Left lung (tissue), 14 donors: ENCODE measurements at places on chromosomes 2 and 18. TPM values are rescaled to one million over a fixed set of nuclear protein-coding genes. Genes with fewer than 3 reads are reported as not detected.

DNA sequence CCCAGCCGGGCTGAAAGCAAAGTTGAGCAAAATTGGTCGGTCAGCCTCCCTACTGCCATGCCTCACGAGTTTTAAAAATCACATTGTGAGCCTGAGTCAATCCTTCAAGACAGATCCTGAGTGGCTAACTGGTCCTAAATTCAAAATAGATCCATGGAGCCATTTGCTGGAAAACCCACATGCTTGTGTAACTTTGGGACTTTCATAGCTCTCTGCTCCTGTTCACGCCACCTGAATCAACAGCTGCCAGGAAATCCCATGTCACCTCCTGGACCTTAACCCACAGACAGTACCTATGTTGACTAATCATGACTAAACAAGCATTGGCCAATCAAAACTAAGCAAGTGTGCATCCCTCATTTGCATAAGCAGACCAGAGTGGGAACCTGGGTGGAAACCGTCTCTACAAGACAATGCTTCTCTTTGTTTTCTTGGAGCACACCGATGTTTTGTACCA, 42.8 kb upstream of the LDLRAD4 start:
- H3K4me3 ChIP-seq, result no peak overlapping the region
- no peaks in the 10 kb centered on the region for H3K27me3 ChIP-seq
- H3K4me1 ChIP-seq, result no peaks in the 10 kb centered on the region

- peaks cover 79% of the 10 kb centered on the region for H3K4me1 ChIP-seq
- H3K36me3 ChIP-seq, result peaks cover 9% of the 10 kb centered on the region
- DNase-seq, result no peak
Observed at GRCh38 chr2:113891265-113891959, 1.5 kb downstream of the ACTR3 start.

GRCh38 chr18:79529296-79529695, 133.6 kb downstream of the NFATC1 start:
- H3K36me3 ChIP-seq, result no peaks in the 10 kb centered on the region
- H3K27me3 ChIP-seq, result no peaks in the 10 kb centered on the region
- DNase-seq, result no peak
- no peak overlapping the region for H3K4me3 ChIP-seq
- no peak overlapping the region for H3K27ac ChIP-seq

- no peaks in the 10 kb centered on the region for H3K36me3 ChIP-seq
- H3K4me1 ChIP-seq, result no peaks in the 10 kb centered on the region
- no peak overlapping the region for H3K4me3 ChIP-seq
- H3K27me3 ChIP-seq, result peaks cover 28% of the 10 kb centered on the region
- no peak overlapping the region for H3K27ac ChIP-seq
- DNase-seq, result no peak
Observed at GRCh38 chr2:238763471-238763995, 84.4 kb upstream of the TWIST2 start.

ASB1 gene
- total RNA-seq, result 27.0 TPM

- H3K27ac ChIP-seq, result peak overlapping the region; percentile 6
- no peaks in the 10 kb centered on the region for H3K36me3 ChIP-seq
- DNase-seq, result no peak
- H3K27me3 ChIP-seq, result no peaks in the 10 kb centered on the region
Observed at GRCh38 chr18:31275722-31276463, 42.1 kb upstream of the DSG1 start.

GRCh38 chr18:78682716-78683115, 296.9 kb upstream of the SALL3 start:
- H3K27me3 ChIP-seq, result no peaks in the 10 kb centered on the region
- no peaks in the 10 kb centered on the region for H3K4me1 ChIP-seq
- no peaks in the 10 kb centered on the region for H3K36me3 ChIP-seq

DNA sequence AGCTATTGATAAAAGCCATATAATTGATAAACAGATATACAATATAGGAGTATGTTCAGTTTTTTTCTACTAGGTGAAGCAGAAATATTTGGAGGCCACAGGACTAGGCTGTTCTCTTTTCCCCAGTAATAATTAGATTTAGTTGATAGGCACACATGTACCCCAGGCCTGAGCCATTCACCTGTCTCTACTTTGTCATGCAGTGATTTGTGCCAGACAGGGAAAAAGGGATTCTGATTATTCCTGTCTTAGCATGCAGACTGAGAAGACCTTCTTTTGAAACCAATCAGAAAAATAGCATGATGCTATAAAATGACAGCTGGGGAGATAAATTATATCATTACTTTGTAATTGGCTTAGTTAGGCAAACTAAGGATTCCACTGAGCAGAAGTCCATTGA, 94.3 kb downstream of the DOCK10 start:
- H3K36me3 ChIP-seq, result no peaks in the 10 kb centered on the region
- DNase-seq, result no peak
- H3K27ac ChIP-seq, result peak overlapping the region; percentile 52
- H3K27me3 ChIP-seq, result no peaks in the 10 kb centered on the region

DNA sequence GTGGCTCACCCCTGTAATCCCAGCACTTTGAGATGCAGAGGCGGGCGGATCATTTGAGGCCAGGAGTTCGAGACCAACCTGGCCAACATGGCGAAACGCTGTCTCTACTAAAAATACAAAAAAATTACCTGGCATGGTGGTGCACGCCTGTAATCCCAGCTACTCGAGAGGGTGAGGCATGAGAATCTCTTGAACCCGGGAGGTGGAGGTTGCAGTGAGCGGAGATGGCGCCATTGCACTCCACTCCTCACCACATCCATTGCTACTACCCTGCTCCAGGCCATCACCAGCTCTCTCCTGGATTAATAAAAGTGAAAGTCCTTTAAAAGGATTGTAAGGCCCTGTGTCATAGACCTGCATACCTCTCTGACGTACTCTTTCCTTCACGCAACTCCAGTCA, 1.2 kb downstream of the RMP24 start:
- no peak for DNase-seq
- H3K27me3 ChIP-seq, result no peaks in the 10 kb centered on the region
- H3K27ac ChIP-seq, result no peak overlapping the region
- H3K36me3 ChIP-seq, result no peaks in the 10 kb centered on the region
- H3K4me3 ChIP-seq, result peak overlapping the region; percentile 88
- H3K4me1 ChIP-seq, result peaks cover 8% of the 10 kb centered on the region

- no peak for DNase-seq
- H3K27ac ChIP-seq, result no peak overlapping the region
- no peaks in the 10 kb centered on the region for H3K36me3 ChIP-seq
- peaks cover 8% of the 10 kb centered on the region for H3K4me1 ChIP-seq
Observed at GRCh38 chr2:204604061-204604460, 58.8 kb downstream of the PARD3B start.

DNA sequence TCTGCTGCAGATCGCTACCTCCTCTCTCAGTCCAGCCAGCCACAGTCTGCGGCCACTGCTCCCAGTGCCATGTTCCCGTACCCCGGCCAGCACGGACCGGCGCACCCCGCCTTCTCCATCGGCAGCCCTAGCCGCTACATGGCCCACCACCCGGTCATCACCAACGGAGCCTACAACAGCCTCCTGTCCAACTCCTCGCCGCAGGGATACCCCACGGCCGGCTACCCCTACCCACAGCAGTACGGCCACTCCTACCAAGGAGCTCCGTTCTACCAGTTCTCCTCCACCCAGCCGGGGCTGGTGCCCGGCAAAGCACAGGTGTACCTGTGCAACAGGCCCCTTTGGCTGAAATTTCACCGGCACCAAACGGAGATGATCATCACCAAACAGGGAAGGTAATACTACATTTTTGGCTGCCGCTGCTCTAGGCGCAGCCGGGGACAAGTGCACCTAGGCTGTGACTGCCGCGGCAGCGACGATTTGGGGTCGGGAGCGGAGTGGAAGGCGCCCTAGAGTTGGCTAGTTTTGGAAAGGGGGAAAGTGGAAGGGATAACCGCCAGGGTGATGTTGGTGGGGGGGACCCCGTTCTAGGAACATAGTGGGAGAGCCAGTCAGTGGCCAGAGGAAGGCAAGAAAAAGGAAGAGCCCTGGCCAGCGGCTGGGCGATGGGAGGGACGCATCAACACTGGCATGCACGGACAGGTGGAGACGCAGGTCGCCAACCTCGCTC, 776 bp downstream of the TBR1 start:
- peaks cover 91% of the 10 kb centered on the region for H3K27me3 ChIP-seq
- no peak overlapping the region for H3K4me3 ChIP-seq
- no peak for DNase-seq
- no peaks in the 10 kb centered on the region for H3K36me3 ChIP-seq
- H3K27ac ChIP-seq, result no peak overlapping the region
- peaks cover 40% of the 10 kb centered on the region for H3K4me1 ChIP-seq

DNA sequence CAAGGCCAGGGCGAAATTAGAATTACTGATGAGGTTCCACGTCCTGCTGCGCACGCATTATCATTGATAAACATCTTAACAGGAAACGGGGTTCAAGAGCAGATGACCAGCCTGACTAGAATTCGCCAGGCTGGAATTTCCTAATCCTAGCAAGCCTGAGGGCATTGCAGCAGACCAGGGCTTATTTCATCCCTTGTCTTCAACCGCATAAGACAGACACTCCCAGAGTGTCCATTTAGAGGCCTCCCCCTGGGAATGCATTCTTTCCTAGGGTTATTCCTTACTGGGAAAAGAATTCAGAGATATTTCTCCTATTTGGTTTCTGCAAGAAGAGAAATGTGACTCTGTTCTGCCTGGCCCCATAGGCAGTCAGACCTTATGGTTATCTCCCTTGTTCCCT, 486.8 kb downstream of the DPP10 start:
- no peaks in the 10 kb centered on the region for H3K36me3 ChIP-seq
- no peak overlapping the region for H3K4me3 ChIP-seq
- H3K27ac ChIP-seq, result no peak overlapping the region

GRCh38 chr2:204483608-204484081, 61.6 kb upstream of the PARD3B start:
- H3K4me1 ChIP-seq, result no peaks in the 10 kb centered on the region
- no peaks in the 10 kb centered on the region for H3K36me3 ChIP-seq
- H3K27me3 ChIP-seq, result no peaks in the 10 kb centered on the region
- H3K27ac ChIP-seq, result no peak overlapping the region

DNA sequence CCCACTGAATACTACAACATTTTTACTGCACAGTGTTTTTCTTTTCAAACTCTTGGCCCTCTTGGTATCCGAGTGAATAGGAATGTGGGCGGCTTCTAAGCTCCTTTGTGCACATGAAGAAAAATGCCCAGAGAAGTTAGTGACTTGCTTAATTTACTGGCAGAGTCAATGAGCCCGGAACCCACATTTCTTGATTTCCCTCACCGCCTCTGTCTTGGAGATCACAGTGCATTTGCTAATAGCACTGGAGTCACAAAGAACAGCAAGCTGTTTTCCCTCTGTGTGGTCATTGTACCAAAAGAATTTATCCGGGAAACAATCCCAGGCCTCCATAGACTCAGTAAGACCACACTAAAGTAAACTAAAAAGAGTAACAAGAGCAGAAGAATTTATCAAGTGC, 18.9 kb downstream of the STON1 start:
- H3K4me1 ChIP-seq, result peaks cover 11% of the 10 kb centered on the region
- no peak for DNase-seq
- no peaks in the 10 kb centered on the region for H3K27me3 ChIP-seq
- peak overlapping the region; percentile 46 for H3K27ac ChIP-seq
- no peak overlapping the region for H3K4me3 ChIP-seq

DNA sequence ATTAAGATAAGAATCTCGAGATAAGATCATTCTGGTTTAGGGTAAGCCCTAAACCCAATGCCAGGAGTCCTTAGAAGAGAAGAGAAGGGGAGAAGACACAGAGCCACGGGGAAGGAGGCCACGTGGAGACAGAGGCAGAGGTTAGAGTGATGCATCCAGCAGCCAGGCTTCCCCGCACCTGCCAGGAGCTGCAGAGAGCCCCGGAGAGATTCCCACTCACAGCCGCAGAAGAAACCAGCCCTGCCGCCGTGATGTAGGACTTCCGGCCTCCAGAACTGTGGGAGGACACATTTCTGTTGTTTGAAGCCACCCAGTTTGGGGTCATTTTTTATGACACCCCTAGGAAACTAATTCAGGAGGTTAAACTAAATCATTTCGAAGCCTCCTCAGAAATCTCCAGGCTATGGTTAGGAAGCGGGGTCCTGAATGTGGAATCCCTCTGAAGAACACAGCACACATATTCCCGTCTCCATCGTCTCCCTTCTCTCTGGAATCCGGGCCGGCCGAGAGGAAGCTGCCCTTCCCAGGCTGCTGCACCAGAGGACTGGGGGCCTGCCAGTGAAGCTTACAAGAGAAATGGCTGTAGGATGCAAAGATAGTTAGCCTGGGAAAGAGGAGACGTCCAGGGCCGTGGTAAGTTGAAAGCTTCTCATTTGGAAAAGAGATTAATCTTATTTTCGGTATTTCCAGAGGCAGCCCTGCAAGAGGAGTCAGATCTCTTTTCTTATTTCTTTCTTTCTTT, 156.6 kb downstream of the TWIST2 start:
- H3K27me3 ChIP-seq, result peaks cover 61% of the 10 kb centered on the region
- DNase-seq, result no peak
- no peaks in the 10 kb centered on the region for H3K36me3 ChIP-seq
- no peak overlapping the region for H3K27ac ChIP-seq
- H3K4me1 ChIP-seq, result no peaks in the 10 kb centered on the region
- H3K4me3 ChIP-seq, result no peak overlapping the region

DNA sequence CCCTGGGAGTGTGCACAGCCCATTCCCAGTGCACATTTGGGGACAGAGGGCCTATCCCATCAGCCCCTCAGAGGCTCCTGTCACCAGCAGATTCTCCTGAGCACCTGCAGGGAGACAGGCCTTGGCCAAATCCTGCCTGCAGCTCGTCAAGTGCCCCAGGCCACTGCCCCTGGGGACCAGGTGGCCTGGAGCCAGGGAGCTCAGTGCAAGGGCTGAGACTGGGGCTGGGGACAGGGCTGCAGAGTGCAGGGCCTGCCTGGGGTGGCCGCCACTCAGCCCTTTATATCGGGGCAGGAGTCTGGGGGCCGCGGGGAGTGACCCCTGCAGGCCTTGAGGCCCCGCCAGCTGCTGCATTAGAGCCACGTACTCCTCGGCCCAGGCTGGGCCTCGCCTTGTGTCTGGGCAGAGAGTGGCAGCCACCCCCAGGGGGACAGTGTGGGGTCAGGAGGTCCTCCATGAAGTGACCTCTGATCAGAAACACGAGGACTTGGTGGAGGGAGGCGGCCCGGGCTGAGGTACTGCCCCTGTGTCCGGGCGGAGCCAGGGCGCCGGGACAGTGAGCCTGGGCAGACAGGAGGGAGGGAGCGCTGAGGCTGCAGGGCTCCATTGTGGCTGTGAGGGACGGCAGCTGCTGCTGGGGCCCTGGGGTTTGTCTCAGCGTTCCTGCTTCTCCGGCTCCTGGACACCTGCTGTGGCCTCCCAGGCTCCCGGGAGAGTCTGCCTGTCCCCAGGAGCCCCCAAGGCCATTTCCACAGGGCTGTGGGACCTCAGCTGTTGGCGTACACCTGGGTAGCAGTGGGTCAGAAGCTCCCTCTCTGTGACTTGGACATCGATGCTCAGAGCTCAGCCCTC, 24.2 kb downstream of the GPC1 start:
- H3K4me3 ChIP-seq, result no peak overlapping the region
- DNase-seq, result peak; percentile 73
- no peaks in the 10 kb centered on the region for H3K4me1 ChIP-seq
- H3K36me3 ChIP-seq, result no peaks in the 10 kb centered on the region
- peaks cover 1% of the 10 kb centered on the region for H3K27me3 ChIP-seq

DPP4 gene
- 105 TPM for total RNA-seq
